ENCODE measurements at places on chromosomes 6 and 20. TPM values are rescaled to one million over a fixed set of nuclear protein-coding genes. Genes with fewer than 3 reads are reported as not detected.

DNA sequence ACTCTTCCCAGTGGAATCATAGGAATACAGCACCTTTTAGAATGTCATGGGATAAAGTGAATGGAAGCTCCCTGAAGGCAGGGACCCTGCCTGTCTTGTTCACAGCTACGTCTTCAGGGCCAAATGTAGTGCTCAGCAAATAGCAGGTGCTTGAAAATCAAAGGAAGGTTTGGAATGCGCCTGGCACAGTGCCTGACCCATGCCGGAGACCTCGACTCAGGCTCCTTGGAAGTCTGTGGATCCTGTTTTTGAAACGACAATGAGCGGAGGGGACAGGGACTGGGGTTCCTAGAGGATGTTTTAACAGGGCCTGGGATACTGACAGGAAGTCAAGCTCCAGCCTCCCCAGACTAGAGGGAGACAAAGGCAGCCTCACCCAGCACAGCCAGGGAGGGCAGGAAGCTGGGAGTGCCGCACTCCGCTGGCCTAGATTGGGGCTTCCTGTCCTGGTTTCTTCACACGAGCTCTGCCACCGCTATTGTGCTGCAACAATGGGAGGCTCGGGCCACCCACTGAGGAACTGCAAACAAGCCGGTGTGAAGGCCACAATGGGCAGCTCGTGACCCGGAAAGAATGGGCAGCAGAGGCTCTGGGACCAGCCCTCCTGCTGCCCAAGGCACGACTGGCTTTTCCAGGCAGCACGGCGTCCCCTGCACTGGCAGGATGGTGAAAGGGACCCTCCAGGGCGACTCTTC is 76.7 kb downstream of the PREX1 start:
- peak; percentile 50 for DNase-seq

FAM217A gene
- total RNA-seq, result not detected

DNA sequence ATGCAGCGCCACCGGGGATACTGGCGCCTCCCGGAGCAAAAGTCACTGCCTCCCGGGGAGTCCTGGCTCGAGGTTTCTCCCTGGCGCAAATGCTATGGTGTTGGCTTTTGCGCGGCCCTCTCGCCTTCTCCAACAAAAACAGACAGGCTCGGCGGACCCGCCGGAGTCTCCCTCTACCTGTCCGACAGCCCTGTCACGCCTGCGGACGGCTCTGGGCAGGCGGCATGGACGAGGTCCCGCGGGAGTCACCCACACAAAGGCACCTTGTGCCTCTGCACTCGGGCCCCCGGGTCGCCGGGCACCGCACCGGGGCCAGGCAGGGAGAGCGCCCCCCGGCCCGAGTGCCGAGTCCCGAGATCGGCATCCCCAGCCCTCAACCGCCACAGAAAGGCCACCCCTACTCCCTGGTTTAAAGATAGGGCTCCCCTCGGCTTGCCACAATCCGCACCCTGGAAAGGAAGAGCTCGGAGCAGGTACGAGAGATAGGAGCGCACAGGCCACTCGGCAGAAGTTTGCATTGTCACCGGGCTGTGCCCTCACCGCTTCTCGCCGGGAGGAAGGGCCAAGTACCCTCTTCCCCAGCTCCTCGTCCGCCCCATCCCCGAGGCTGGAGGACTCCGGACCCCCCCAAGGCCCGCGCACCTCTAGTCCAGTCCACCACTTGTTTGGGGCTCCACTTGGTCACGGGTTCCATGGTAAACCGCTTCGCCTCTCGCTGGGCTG is 903 bp downstream of the CNKSR3 start:
- DNase-seq, result no peak

GRCh38 chr6:98641949-98642719 is 192.2 kb upstream of the POU3F2 start:
- DNase-seq, result no peak

DNA sequence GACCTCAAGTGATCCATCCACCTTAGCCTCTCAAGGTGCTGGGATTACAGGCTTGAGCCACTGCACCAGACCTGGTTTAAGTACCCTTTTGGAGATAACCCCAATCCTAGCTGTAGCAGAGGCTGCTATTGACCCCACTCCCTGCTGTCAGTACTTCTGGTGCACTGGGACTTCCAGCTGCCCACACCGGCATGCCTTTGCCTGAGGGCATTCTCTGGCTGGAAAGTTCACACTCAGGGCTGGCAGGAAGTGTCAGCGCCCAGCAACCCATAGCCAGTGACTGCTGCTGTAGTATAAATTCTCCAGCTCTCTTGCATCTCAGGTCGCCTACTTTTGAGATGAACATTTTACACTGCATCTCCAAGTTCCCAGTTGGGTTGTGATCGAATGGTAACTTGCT is 75.3 kb downstream of the UTRN start:
- no peak for DNase-seq

PTPRT gene
- not detected for total RNA-seq

GRCh38 chr6:13059026-13059425 is 269.3 kb downstream of the TBC1D7 start:
- no peak for DNase-seq

GRCh38 chr6:52603000-52603795 is 26.3 kb upstream of the TRAM2 start:
- DNase-seq, result peak; percentile 62

- no peak for DNase-seq
Observed at GRCh38 chr6:319177-320131, 27.2 kb downstream of the DUSP22 start.

DNA sequence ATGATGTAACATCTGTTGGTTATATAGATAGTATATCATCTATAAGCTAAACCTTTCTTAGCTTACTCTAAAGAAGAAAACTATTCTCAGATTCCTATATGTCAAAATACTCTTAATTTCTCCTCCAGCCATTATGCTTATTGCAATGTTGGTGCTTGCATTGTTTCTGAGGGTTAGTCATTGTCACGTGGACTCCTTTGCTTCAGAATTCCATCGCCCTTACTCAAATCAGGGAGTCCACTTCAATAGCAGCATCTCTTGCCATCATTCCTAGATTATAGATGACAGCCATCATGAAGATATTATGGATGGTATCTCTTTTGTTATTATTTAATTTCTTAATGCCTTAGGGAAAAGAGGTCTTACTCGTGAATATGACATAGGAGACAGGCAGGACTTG is 776.1 kb downstream of the TENT5A start:
- no peak for DNase-seq

GRCh38 chr20:33311996-33312395 is 29.0 kb downstream of the BPIFB1 start:
- DNase-seq, result no peak

CD24 gene
- total RNA-seq, result 6.4 TPM

FAM83B gene
- 0.29 TPM for total RNA-seq

DNA sequence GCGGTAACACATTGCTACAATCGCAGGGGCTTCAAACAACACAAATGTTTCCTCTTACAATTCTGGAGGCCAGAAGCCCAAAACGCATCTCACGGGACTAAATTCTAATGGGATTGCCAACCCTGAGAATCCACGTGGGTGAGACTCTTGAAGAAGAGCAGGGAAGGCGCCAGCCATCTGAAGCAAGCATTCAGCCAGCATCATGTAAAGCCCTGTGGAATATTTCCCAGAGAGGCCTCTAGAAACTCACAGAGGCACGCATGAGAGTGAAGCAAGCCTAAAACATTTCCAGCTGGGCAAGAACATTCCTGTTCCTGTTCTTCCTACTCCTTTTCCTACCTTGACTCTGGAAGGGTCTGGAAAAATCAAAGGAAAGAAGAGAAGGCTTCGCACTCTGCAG is 19.6 kb upstream of the FNDC1 start:
- no peak for DNase-seq

ADGRF4 gene
- 0.10 TPM for total RNA-seq

ELOVL2 gene
- not detected for total RNA-seq

DNA sequence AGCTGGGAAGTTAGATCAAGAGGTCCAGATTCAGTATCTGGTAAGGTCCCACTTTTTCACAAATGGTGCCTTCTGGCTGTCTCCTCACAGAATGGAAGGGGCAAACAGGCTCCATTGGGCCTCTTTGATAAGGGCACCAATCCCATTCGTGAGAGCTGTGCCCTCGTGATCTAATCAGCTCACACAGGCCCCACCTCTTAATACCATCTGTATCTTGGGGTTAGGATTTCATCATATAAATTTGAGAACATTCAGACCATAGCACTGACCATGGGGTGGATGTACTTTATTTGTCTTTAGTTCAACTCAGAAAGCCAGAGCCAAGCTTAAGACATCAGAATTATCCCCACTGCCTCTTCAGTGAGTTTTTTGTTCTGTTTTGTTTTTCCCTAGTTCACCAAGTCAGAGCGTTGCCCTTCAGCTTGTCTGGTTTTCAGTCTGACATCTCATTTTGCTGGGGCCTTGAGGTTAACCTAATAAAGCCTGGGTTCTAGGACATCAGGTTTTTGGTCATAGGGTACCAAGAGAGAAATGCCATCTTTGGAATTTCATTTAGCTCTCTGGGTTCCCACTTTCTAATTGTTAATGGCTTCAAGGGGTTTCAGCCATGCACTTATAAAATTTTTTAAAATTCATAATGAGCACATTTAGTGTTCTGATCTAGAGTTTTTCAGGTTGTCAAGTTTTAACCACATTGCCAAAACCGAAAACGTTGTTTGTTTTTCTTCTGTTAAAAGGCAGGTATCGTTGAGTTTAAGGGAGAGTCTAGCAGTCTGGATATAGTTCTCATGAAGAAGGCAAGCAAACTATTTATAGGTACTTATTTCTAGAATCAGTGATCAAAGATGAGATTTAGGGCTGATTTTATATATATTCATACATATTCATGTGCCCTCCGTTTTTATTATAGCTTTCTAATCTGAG is 19.0 kb downstream of the SENP6 start:
- no peak for DNase-seq

CUL7 gene
- 26.6 TPM for total RNA-seq

NOX3 gene
- not detected for total RNA-seq

- no peak for DNase-seq
Observed at GRCh38 chr20:37471741-37472235, 49.3 kb upstream of the NNAT start.

CPXM1 gene
- total RNA-seq, result 12.5 TPM

GRCh38 chr6:138677538-138677937 is 96.0 kb upstream of the CCDC28A start:
- DNase-seq, result no peak

GGTLC1 gene
- total RNA-seq, result not detected

CFB gene
- total RNA-seq, result 2.3 TPM

MYB gene
- total RNA-seq, result 0.47 TPM

SMLR1 gene
- not detected for total RNA-seq

SPAG4 gene
- 9.4 TPM for total RNA-seq

- DNase-seq, result no peak
Observed at GRCh38 chr6:129448965-129449364, 261.0 kb downstream of the ARHGAP18 start.

ENPP3 gene
- not detected for total RNA-seq

DCDC2 gene
- 23.2 TPM for total RNA-seq

MUC21 gene
- total RNA-seq, result not detected

- no peak for DNase-seq
Observed at GRCh38 chr6:140601021-140601808, 1226.8 kb upstream of the CITED2 start.

DNA sequence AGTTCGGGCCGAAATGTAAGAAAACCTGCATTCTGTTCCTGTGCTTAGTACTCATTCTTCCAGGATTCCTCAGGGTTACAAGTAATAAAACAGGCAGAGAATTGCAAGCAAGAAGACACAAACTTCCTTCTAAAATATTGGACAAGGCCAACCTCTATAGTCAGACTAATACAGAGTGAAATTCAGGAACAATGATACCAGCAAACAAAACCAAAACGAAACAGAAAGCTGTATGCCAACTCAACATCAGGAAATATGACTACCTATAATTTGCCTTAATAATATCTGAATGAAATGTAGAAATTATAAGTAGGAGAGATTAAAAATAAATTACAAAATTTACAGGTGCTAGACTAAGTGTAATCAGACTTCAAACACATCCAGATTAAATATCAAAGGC is 238.8 kb downstream of the HIVEP2 start:
- DNase-seq, result no peak

- DNase-seq, result no peak
Observed at GRCh38 chr6:91672201-91672600, 1085.3 kb upstream of the MAP3K7 start.

DNA sequence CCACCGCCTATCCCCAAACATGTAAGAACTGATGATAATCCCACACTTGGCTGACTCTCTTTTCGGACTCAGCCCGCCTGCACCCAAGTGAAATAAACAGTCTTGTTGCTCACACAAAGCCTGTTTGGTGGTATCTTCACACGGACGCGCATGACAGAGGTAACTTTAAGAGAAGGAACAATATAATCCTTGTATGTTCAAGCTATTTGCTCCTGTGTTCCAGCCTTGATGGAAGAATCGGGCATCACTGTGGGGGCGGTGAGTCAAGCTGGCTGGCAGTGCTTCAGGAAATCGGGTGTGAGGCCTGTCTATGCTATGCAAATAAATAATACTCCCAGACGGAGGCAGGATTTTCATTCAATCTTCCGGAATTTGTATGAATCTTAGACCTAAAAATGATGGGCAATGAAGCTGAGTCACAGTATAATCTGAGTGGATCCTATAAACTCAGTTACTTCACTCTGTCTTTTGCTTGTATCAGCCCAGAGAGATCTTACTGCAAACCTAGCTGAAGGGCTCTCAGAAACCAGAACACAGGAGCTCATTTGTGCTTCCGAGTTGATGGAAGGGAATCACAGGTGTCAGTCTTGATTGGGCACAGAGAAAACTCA is 45.2 kb upstream of the NT5E start:
- DNase-seq, result peak; percentile 67

DNA sequence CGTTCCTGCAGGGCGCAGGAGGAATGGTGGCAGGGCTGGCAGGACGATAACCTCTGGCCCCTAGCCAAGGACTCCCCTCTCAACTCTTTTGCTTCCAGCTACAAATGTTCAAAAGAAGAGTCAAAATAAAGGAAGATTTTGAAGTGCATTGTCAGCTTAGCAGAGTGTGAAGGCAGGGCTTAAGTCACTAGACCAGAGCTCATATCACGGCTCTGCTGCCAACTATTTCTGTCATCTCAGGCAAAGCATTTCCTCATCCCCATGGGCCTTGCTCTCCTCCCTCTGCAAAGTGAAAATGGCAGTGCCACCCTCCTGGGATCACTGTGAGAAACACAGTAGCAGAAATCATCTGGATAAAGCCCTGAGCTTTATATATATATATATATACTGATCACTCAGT is 36.7 kb downstream of the CFAP61 start:
- DNase-seq, result no peak

TMEM74B gene
- 0.76 TPM for total RNA-seq

DNA sequence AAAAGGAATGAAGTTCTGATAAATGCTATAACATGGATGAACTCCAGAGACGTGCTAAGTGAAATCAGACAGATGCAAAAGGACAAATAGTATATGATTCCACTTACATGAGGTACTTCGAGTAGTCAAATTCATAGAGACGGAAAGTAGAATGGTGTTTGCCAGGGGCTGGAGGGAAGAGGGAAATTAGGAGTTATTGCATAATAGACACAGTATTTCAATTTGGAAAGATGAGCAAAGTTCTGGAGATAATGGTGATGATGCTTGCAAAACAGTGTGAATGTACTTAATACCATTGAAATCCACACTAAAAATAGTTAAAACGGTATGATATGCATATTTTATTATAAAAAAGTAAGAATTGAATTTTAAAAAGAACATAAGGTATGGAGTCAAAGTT is 84.9 kb upstream of the STXBP5 start:
- DNase-seq, result no peak

HTR1E gene
- total RNA-seq, result not detected

RAB44 gene
- not detected for total RNA-seq
